ENCODE measurements at places on chromosomes 11 and 22.

GRCh38 chr11:3959903-3960265 is 104.4 kb downstream of the STIM1 start:
- no peak for DNase-seq

DNA sequence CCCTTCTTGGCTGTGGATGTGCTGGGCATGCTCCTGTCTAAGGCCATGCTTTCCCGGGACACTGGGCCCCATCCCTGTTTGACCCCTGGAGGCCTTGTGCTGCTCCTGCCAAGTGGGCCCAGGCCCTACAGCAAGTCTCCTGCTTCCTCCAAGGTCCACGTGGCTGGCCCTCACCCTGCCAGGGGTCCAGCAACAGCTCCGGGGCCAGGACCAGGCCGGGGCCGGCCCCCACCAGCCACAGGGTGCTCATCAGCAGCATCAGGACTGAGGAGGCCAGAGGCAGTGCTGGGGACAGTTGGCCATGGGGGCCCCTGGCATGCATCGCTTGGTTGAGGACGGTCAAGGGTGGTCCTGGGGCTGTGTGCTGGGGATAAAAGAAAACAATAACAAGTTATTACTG is 2.5 kb downstream of the RHBDD3 start:
- no peak for DNase-seq

- DNase-seq: no peak
These were observed 48.0 kb downstream of the CELF1 start for GRCh38 chr11:47504910-47505309.

- DNase-seq: no peak
These were observed 14.0 kb downstream of the MMP3 start for GRCh38 chr11:102829316-102830000.

GRCh38 chr11:62974848-62975522 is 9.8 kb downstream of the SLC22A6 start:
- DNase-seq: no peak

All from stimulated activated CD8-positive, alpha-beta memory T cell treated with anti-CD3 and anti-CD28 coated beads, Interleukin-15, amount 100 ng/mL, for 48 hours (primary cell).